ENCODE measurements at places on chromosomes 2 and 18.

DNA sequence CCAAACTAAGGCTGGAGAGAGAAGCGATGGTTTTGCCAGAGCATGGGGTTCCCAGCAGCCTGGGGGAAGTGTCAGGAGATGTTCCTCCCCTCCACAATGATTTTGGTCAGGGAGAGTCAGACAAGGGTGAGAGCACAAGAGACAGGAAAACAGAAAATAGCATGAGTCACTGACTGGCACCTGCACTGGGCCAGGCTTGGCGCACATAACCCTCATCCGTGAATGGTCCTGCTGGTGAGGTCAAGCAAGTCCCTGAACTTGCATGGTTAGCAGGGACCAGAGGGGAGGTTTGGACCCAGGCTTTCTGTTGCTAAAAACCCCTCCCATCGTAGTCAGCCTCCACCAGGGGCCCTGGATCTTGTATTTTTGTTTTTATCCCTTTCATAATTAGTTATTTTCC, 174.5 kb upstream of the MYT1L start:
- DNase-seq = no peak

DNA sequence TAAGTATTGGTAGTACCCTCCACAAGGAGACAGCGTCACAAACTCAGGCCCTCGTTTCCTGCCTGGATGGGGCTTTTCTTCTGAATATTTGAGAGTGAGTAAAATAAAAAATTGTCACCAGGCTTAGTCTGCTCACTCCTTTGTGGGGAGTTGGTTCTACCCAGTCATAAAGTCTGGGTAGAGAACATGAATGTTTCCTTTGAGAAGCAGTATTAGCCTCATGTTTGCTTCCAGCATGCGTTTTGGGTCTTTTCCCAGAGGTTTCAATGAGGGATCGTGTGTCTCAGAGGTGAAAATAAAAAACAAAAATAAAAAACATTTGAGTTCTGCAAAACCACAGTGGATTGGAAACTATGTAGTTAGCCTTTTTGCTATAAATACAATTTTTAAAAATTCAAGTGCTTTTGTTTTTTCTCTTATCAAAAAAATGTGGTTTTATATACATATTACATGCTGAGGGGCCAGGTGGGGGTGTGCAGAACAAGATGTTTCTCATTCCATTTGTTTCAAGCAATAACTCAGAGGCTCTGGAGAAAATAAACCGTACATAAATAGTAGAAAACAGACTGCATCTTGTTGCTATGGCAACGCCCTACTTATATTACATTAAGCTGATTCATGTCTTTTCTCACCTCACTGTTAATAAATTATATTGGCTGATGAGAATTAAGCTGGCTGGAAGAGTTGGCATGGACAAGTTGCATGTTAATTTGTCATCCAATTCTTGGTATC, 225.4 kb upstream of the FBXO11 start:
- no peak for DNase-seq

- no peak for DNase-seq
Observed at GRCh38 chr2:9137379-9138150, 69.0 kb upstream of the ASAP2 start.

DNA sequence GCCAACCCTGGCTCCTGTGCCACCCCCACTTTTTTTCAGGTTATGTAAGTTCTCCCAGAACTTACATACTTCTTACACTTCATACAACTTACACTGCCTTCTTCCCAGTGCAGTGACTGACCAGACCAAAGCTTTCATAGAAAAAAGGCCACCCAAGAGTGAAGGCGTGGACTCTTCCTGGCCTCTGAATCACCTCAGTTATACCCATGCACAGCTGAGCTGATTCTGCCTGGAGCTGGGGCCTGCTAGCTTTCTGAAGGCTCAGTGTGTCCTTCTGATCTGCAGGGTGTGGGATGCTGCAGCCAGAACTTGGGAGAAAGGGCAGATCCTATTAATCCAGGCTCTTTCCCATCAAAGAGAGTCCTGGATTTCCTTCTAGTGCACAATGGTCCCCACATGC, 216.1 kb downstream of the TTC32 start:
- no peak for DNase-seq

DNA sequence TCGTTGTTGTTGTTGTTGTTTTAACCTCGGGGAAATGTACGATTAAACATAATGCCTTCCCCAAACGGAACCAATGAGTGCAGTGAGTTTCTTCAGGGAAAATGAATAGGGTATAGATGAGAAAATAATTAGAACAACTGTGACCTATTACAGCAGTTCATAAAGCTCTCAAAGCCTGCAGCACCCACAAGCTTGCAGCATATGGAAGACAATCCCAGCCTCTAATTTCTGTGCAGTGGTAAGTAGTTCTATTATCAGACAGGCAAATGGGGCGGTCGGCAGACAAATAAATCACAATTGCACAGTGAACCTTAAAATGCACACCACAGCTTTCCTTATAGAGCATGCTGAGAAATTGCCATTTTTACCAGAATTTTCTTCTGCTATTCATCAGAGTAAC, 159.5 kb downstream of the MYT1L start:
- DNase-seq = no peak

GRCh38 chr2:238527565-238527964, 100.8 kb downstream of the ASB1 start:
- DNase-seq = no peak

GRCh38 chr2:188919824-188920223, 54.3 kb upstream of the COL3A1 start:
- DNase-seq = no peak

DNA sequence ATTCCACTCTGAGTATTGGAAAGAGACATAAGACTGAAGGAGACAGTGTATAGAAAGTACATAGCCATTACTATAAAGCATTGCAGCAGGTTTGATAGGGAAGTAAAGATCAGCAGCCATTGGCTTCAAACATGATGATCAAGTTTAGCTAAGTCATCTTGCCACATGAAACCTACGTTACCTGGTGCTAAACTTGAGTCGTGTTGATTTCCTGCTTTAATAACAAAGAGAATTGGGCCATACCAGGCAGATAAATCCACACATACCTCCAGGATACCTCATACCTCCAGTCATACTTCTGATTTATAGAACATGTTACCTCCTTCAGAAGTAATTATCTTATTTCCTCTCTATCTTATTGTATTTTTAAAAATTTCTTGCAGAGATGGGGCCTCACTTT, 10.3 kb upstream of the KYNU start:
- DNase-seq = no peak

- no peak for DNase-seq
Observed at GRCh38 chr2:6852195-6852594, 13.5 kb downstream of the CMPK2 start.

DNA sequence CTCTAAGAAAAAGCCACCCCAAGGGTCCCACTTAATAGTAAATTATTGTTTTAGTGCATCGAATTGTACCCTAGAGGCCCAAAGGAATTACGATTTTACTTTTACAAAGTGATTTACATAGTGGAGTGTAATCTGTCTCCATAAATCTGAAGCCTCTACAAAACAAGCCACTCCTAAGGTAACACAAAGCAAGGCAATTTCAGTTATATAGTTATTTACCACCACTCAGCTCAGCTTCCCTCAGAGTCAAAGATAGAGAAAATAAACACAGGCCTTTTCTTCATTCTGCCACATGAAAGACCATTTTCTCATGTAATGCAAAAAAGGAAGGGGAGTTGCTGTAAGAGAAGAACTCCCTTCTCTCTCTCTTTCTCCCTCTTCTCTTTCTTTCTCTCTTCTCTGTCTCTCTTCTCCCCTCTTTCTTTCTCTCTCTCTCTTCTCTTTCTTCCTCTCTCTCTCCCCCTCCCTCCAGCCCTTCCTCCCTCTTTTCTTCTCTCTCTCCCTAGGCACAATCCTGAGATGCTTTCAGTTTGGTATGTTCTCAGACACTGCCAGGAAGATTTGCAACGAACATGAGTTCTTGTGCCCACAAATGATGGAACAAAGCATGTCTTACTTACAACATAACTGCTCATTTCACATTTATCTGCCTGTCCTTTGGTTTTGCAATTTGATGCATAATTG, 264.5 kb downstream of the BCL2 start:
- DNase-seq = no peak

- DNase-seq = no peak
Observed at GRCh38 chr2:41618754-41619153, 429.1 kb upstream of the PKDCC start.

DNA sequence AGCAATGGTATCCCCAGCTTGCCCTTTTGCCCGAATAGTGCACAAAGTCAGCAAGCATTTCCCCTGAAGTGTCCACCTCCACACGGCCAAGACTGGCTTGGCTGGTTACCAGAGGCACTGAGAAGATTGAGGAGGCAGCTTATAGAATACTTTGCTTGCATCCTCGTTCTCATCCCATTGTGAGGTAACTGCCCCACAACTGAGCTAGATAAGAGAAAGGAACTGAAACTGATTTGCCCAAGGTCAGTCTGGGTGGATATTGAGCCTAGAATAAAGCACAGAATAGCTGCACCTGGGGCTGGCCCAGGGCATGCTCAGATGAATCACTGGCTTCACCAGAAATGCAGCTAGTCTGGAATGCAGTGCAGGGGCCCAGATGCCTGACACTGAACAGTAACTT, 32.7 kb upstream of the MAP4K3 start:
- DNase-seq = no peak

DNA sequence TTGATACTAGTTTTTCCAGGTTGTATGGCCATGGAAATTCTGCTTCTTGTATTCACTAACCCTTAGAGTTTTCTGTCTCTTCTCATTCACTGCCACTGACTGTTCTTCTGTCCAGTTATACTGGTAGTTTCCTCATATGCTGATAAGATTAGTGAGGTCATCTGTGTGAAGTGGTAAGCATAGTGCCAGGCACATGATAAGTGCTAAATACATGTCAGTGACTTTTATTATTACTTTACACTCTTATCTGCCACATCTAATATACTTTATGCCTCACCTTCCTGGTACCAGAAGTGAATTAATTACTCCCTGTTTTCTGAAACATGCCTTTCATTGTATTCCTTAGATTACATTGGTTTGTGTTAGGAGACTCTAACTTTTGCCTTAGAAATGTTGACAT, 91.3 kb downstream of the NBEAL1 start:
- DNase-seq = no peak

All from activated T-cell treated with anti-CD3 and anti-CD28 coated beads for 24 hours (primary cell).